CD4-positive, alpha-beta T cell treated with Interferon alpha-2 for 1 hour (primary cell): ENCODE measurements at places on chromosomes 6 and 20.

- no peak for DNase-seq
Measured at GRCh38 chr6:140209775-140210174, 835.3 kb upstream of the CITED2 start.

- no peak for DNase-seq
Measured at GRCh38 chr20:22584922-22585785, 782 bp upstream of the FOXA2 start.

- no peak for DNase-seq
Measured at GRCh38 chr20:18637224-18637623, 49.4 kb downstream of the DTD1 start.

GRCh38 chr20:22771706-22772105 lies 187.3 kb upstream of the FOXA2 start:
- no peak for DNase-seq

GRCh38 chr6:141634269-141634668 lies 498.5 kb upstream of the GJE1 start:
- no peak for DNase-seq

DNA sequence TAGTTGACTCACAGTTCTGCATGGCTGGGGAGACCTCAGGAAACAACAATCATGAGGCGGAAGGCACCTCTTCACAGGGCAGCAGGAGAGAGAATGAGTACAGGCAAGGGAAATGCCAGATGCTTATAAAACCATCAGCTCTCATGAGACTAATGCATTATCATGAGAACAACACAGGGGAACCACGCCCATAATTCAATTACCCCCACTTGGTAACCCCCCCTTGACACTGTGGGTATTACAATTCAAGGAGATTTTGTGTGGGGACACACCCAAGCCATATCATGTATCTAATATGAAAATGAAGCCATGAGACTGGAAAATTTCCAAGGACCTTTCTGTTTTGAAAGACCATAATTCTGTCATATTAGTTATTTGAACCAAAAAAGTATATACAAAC lies 342.4 kb upstream of the PLCB4 start:
- no peak for DNase-seq

DNA sequence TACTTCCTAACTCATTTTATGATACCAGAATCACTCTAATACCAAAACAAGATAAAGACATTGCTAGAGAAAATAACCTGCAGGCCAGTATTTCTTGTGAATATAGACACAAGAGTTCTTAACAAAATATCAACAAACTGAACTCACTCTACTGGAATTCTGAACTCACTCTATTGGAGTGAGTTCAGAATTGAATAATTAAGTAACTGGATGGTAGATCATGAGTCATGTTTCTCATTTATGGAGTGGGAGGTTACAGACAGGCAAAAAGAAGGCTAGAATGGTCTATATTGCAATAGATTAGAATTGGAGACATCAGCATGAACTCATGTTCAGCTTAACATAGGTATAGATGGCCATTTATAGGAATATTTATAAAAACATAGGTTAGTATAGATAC lies 26.6 kb upstream of the C6orf58 start:
- DNase-seq: no peak

DNA sequence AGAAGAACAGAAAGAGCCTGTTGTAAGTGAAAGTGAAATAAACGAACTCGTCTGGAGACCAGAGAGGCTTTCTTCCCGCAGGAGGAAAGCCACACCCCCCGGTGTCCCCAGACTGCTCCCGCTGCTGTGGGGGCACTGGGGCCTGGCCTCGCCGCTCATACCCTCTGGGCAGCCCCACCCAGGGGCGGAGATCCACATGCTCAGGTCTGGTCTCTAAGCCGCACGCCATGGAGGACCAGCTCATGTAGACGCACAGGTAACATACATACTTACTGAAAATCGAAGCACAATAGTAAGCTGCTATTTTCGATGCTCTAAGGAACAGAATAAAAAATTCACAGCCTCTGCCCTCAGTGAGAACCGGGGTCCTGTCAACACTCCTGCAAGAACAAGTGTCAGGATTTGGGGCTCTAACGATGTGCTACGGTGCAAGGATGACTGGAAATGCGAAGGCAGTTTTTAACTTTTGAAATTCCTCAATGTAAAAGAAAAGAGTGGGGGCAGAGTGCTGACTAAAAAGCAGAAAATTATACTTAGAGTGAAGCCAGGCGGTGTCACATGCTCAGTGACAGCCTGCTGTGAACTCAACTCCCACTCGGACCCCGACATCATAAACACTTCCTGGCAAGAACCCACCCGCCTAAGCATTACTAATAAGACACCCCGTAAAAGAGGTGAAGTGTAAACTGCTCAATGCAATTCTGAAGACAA lies 110.5 kb downstream of the IRF4 start:
- DNase-seq: peak; percentile 15

DNA sequence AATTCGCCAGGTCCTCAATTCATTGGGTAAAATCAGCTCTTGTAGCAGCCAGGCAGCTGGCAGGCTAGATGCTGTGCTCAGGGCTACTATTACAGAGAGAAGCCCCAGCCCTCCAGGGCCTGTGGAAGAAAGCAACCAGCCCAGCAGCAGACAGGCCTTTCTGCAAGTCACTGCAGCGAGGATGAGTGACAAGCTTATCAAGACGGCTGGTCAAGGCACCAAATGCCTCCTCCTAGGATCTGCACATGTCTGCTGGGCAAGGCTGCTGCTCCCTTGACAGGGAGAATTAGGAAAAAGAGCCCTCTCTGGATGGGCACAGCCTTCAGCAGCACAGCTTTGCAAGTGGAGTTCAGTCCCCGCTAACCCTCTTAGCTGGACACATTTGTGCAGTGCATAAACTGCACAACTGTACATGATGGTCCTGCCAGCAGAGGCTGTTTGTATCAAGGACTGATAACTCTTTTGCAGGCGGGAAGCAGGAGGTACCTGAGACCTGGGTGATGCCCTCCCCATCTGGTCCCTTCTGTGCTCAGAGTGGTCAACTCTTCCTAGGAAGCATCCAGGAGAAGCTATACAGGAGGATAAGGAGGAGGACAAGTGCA lies 89.9 kb downstream of the CDC5L start:
- DNase-seq: no peak

GRCh38 chr20:1764136-1765033 lies 106.8 kb upstream of the SIRPG start:
- peak; percentile 62 for DNase-seq
